GM12878 (cell line): ENCODE measurements at places on chromosomes 3 and 15. TPM values are rescaled to one million over a fixed set of nuclear protein-coding genes. Genes with fewer than 3 reads are reported as not detected.

- DNase-seq: no peak
Measured at GRCh38 chr3:13278783-13279531, 141.2 kb downstream of the NUP210 start.

DNA sequence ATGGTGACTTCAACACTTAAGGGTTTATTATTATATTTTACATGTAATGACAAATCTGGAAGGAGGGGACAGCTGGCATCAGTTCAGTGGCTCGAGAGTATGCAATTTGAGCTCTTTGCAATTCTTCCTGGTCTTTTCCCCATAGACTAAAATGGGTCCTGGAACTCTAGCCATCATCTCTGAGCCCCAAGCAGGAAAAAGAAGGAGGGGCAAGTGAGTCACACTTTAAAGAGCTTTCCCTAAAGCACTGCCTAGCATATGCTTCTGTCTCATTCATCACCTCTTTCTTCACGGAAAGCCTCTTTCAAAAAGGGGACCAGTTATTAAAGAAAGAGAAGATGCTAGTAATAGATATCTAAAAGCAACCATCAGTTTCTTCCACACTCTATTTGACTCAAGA is 466.3 kb downstream of the ZIC1 start:
- DNase-seq: no peak

- no peak for DNase-seq
Measured at GRCh38 chr3:182455011-182455410, 338.3 kb upstream of the ATP11B start.

- DNase-seq: no peak
Measured at GRCh38 chr3:59802045-59802444, 752.2 kb upstream of the CFAP20DC start.

DNA sequence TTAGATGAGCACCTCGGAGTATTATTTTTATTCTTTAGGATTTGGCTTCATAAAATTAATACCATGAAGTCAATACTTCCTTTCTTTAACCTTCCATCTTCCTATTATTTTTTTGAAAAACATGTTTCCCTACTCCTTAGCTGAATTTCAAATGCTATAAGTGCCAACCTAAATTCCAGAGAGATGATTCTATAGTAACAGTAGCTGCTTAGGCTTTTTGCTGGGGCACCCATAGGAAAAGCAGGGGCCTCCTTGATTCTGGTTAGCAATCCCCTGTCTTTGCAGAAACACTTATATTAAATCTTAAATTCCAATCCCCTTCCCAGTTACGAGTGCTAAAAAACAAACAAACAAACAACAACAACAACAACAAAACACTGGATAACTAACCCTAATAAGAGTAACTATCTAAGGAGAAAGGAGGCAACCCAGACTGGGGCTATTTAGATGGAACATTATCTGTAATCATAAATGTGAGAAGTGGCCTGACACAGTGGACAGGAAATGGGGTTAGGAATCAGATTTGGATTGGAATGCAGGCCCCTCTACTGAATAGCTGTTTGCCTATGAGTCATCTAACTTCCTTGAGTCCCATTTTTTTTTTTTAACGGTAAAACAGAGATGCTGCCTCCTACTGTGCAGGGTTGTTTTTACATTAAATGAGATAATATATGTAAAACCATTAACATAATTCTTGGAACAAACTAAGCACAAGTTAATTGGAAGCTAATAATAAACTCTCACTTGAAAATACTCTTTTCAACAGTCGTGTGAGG is 148.1 kb downstream of the WDR72 start:
- DNase-seq: no peak

- no peak for DNase-seq
Measured at GRCh38 chr3:126391631-126392030, 3.1 kb upstream of the CFAP100 start.

ZNF620 gene
- 2.9 and 3.4 TPM in 2 replicates for total RNA-seq
